ENCODE measurements at places on chromosomes 5 and 9. TPM values are rescaled to one million over a fixed set of nuclear protein-coding genes. Genes with fewer than 3 reads are reported as not detected.

Gene ADAMTS13
- total RNA-seq, result 0.49 TPM

Gene DCP2
- 13.6 TPM for total RNA-seq

Gene ABLIM3
- total RNA-seq, result 5.7 TPM

Gene DEPDC1B
- total RNA-seq, result 19.2 TPM

Gene FOXD4L4
- total RNA-seq, result not detected

Gene LCN12
- total RNA-seq, result 1.9 TPM

Gene IFNA13
- not detected for total RNA-seq
